ENCODE measurements at places on chromosomes 3 and 15. TPM values are rescaled to one million over a fixed set of nuclear protein-coding genes. Genes with fewer than 3 reads are reported as not detected.

Gene SYNPR
- not detected for total RNA-seq

Gene SLC12A1
- not detected for total RNA-seq

Gene LXN
- 26.3 TPM for total RNA-seq

Gene KATNBL1
- total RNA-seq, result 26.0 TPM

Gene ITIH3
- 0.64 TPM for total RNA-seq

Gene HIGD2B
- not detected for total RNA-seq

Gene SUSD5
- total RNA-seq, result 0.63 TPM

Gene LDHAL6B
- total RNA-seq, result not detected

Gene PRR20G
- total RNA-seq, result not detected

Gene PEAK1
- total RNA-seq, result 59.6 TPM

Gene RASGRP1
- total RNA-seq, result 0.13 TPM

Gene MEX3B
- 4.1 TPM for total RNA-seq

Gene DAPK2
- total RNA-seq, result 10.9 TPM

Gene CCDC191
- 1.1 TPM for total RNA-seq

Gene MORC1
- not detected for total RNA-seq

Gene CPEB1
- total RNA-seq, result not detected

Gene TMEM266
- total RNA-seq, result not detected

Gene SCAANT1
- not detected for total RNA-seq

Gene CFAP100
- not detected for total RNA-seq

Gene SCN5A
- total RNA-seq, result 10.1 TPM

Gene KLF15
- total RNA-seq, result 1.7 TPM

Gene CD86
- total RNA-seq, result not detected

Gene PGBD4
- total RNA-seq, result 1.1 TPM

Gene LAMB2
- total RNA-seq, result 657 TPM

Gene LMAN1L
- total RNA-seq, result not detected

Gene PPM1L
- 0.51 TPM for total RNA-seq

Gene UBE2E2
- 31.5 TPM for total RNA-seq

Gene LARP6
- total RNA-seq, result 9.1 TPM

Gene TTLL13
- total RNA-seq, result 0.13 TPM

Gene CSNK1G1
- 17.1 TPM for total RNA-seq

Gene LTK
- not detected for total RNA-seq

Gene REC114
- not detected for total RNA-seq

Gene PLCL2
- total RNA-seq, result 10.7 TPM

Gene GOLGA8F
- not detected for total RNA-seq

Gene COMMD2
- 23.1 TPM for total RNA-seq

All from dermis microvascular lymphatic vessel endothelial cell (primary cell).